ENCODE measurements at places on chromosomes 2 and 18.

GRCh38 chr2:235055891-235056516 is 104.2 kb downstream of the SH3BP4 start:
- no peak for DNase-seq

DNA sequence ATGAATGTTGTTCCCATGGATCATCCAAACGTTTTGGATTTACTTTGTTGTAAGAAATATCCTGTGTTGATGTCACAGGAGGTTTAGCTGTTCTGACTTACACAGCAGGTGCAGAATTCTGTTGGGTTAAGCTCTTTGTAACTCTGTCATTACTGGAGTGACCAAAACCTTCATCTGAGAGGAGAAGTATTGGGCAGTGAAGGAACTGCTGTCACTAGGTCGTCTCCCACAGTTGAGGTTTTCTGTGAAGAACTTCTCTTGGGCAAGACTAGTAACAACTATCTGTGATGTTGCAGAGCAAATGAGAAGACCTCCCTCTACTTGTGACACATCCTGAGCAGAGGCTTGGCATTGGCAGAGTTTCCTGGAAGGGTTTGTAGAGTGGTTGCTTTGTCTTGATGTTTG is 2.9 kb downstream of the SPTBN1 start:
- no peak for DNase-seq

- no peak for DNase-seq
Observed at GRCh38 chr2:68295516-68295915, 24.2 kb downstream of the CNRIP1 start.

DNA sequence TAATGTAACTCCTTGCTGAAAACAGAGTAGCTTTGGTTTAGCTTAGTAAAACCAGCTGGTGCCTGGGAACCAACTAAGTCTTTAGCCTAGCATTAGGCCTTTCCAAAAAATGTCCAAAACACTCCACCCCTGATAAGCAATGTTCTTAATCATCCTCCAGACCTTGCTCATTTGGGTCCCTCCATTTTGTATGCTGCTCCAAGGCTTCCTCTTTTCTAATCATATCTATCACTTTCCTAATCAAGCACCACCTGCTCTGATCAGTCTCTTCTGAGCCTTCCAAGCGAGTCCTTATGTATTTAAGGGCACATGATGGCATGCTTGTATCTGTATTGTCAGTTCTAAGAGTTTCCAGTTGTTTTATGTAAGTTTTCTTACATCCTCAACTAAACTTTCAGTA is 23.6 kb downstream of the THADA start:
- DNase-seq = no peak

DNA sequence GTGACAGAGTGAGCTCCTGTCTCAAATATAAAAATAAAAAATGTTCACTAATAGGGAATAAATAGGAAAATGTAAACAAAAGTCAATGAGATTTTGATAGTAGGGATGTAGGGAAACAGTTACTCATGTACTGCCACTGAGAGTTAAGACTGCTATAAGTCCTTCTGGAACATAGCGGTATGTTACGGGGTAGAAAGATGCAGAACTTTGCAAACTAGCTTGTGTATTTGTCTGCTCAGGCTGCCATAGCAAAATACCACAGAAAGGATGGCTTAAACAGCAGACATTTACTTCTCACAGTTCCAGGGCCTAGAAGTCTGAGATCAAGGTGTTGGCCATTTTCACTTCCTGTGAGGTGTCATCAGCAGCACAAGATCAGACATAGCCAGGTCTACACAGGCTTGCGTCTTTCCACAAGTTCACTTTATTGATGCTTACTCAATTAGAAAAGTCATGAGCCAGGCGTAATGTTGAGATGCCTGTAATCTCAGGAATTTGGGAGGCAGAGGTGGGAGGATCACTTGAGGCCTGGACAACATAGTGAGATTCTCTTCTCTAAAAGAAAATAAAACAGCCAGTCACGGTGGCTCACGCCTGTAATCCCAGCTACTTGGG is 8.8 kb downstream of the TXNDC2 start:
- DNase-seq = no peak

DNA sequence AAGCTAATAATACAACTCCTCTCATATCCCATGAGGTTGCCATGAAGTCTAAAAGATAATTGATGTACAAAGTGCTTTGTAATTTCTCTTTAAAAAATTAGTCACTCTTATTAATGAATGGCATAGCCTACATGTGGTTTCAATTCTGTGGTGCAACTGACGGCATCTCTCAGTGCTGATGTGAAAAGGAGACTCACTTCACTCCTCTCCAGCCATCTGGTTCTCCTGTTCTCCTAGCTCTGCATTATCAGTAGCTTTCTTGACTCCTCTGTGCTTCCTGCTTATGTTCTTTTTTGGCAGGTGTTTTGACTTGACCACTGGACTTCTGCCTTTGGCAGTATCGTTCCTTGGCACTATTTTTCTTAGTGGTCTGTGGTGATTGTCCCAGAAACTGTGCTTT is 134.9 kb upstream of the ZFP36L2 start:
- DNase-seq = no peak

- DNase-seq = no peak
Observed at GRCh38 chr2:61887717-61888266, 664 bp downstream of the CCT4 start.

GRCh38 chr2:28387082-28387960 is 5.3 kb upstream of the FOSL2 start:
- DNase-seq = no peak

DNA sequence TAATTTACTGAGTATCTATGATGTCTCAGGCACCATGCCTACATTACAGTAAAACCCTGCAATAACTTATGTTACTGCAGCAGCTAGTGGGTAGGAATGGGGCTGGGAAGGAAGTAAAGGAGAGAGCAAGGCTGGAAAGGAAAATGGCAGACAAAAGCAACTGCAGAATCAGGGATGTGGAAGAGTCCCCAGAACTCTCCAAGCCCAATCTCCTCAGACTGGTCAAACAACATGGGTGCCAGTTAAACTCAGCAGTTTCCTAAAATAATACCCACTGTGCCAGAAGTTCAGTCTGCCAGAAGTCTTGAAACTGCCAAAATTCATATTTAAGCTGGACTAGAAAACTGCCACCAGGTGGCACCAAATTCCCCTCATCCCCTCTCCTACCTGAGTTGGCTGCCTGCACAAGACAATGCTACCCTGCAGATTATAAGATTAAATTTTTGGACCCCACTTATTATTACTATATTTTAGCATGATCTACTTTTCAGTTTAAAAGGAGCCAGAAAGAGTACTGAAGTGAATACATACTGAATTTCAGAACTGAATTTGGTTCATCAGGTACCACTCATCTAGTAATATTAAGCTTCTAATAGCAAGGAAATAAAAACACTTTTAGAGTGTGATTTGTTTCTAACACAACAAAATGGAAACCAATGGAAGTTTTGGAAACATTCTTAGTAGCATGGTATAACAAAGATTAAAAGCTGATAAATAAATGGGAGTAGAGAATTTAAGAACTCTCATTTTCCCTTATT is 86.8 kb upstream of the DNER start:
- DNase-seq = peak; percentile 25

DNA sequence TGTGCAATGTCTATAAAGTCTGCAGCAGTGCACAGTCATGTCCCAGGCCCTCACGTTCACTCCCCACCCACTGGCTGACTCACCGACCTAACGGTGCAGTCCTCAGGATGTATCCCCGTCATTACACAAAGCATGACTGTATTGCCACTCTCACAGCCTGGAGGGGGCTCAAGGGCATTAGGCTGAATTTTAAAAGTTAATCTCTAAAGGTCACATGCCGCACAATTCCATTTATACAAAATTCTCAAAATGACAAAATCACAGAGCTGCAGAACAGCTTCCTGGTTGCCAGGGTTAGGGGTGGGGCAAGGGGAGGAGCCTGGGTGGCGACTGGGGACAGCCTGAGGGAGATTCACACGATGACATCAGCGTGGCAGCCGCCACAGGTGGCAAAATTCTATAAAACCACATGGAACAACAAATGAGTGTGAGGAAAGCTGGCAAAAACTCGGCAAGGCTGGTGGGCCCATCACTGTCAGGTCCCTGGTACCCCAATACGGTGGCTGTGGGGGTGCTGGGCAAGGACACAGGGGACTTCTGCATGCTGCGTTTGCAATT is 97.6 kb downstream of the NDUFA10 start:
- DNase-seq = peak; percentile 65

- no peak for DNase-seq
Observed at GRCh38 chr2:64581777-64582539, 57.8 kb downstream of the AFTPH start.

- DNase-seq = no peak
Observed at GRCh38 chr2:177817300-177817699, 255.3 kb downstream of the PDE11A start.

DNA sequence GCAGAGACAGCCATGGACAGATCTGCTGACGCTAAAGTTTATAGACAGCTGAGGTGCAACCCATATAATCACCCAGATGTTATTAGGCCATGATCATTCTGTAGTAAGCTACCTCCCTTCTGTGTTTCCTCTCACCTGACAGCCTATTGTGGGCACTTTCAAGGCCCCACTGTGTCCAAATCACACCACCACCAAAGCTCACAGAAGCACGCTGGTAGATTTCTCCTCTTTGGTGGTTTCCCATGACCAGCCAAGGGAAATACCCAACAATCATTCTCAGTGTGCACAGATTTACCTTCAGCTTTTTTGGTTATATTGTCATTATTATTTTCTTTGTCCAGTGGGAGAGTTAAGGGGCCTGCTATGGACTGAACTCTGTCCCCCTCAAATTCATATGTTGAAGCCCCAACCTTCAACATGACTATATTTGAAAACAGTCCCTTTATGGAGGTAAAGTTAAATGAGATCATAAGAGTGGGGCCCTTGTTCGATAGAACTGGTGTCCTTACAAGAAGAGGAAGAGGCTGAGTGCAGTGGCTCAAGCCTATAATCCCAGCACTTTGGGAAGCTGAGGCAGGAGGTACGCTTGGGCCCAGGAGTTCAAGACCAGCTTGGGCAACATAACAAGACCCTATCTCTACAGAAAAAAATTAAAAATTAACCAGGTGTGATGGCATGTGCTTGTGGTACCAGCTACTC is 74.0 kb upstream of the MSH6 start:
- DNase-seq = no peak

- no peak for DNase-seq
Observed at GRCh38 chr2:23718931-23719700, 207.8 kb downstream of the ATAD2B start.

DNA sequence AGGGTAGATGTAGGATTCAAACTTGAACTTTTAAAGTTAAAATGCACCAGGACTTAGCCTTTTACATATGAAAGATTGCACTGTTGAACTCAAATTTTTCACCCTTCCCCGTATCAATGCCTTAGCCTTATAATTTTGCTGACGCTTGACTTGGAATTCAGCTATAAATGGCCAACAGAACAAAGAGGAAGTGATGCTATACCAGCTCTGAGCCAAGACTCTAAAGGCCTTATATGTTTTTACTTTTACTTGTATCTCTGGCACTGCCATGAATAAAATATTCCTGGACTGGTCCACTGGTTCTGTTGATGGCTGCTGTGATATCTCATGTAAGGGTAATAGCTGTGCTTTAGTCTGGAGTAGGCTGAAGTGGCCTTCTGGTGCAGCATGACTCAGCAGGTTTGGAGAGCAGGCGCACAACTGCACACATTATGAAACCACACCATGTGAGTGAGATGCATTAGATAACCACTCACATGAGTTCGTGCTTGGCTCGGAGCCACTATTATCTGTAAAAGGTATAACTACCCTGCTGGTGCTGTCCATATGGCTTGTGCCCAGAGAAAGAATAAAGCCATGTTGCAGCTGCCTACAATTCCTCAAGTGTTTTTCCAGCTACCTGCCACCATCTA is 8.4 kb upstream of the IER3IP1 start:
- no peak for DNase-seq

DNA sequence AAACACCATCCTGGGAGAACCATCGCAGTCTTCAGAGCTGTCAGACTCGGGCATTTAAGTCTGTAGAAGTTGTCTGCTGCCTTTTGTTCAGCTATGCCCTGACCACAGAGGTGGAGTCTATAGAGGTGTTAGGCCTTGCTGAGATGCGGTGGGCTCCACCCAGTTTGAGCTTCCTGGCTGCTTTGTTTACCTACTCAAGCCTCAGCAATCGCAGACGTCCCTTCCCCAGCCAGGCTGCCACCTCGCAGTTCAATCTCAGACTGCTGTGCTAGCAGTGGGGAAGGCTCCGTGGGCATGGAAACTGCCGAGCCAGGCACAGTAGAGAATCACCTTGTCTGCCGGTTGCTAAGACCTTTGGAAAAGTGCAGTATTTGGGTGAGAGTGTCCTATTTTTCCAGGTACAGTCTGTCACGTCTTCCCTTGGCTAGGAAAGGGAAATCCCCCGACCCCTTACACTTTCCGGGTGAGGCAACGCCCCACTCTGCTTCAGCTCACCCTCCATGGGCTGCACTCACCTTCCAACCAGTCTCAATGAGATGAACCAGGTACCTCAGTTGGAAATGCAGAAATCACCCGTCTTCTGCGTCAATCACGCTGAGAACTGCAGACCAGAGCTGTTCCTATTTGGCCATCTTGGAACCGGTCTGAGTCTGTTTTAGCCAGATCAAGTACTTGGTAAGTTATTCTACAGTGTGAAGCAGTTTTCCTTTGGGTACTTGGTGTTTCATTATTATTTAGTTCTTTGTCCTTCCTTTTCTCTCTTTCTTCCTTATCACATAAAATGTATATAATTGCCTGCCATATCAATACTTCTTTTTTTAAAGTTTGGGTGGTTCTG is 71.5 kb downstream of the CDC42EP3 start:
- peak; percentile 69 for DNase-seq

GRCh38 chr2:109143214-109144187 is 14.5 kb downstream of the SH3RF3 start:
- DNase-seq = peak; percentile 26

DNA sequence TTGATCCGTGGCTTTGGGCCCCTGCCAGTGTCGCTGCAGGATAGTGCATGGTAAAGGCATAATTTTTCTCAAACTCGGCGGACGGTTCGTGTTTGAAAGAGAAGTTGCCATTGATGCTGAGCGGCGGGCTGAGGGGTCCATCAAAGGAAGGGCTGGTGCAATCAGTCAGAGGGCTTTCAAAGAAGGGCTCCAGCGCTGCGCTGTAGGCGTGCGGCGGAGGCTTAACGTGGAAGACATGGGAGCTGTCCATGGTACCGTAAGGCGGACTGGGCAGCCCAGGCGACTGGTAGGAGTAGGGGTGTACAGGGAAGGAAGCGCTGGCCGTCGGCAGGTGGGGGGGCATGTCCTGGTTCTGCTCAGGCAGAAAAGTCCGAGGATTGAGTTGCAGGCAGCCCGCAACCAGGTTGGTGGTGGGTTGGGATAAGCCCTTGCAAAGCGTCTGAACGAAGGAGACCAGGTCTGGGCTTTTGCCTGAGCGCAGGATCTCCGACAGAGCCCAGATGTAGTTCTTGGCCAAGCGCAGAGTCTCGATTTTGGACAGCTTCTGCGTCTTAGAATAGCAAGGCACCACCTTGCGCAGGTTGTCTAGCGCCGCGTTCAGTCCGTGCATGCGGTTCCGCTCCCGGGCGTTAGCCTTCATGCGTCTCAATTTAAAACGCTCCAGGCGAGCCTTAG is 2.3 kb downstream of the NEUROD1 start:
- DNase-seq = no peak

All from T-helper 22 cell (primary cell).